Right atrium auricular region (tissue), 2 donors: ENCODE measurements at places on chromosomes 5 and 9. TPM values are rescaled to one million over a fixed set of nuclear protein-coding genes. Genes with fewer than 3 reads are reported as not detected.

TMEM215 gene
- total RNA-seq: not detected

DNA sequence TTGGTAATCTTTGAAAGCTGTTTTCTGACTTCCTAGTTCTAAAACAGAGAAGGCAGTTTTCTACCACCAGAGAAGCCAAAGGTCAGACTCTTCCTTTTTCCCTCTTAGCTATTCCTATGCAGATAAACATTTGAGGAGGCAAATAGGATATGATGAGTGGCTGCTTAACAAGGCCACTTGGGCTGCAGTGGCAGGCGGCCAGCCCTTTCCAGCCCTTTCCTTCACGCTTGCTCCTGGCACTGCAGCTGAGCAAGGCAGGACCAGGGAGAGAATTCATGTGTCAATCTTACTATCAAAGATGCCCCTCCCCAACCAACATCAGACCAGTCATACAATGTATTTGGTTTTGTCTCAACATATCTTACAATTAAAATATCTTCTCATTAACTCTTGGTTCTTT is 36.8 kb upstream of the RNF38 start:
- no peak for DNase-seq
- no peaks in the 10 kb centered on the region for H3K4me1 ChIP-seq
- no peak overlapping the region for H3K27ac ChIP-seq
- H3K27me3 ChIP-seq: no peaks in the 10 kb centered on the region
- no peak overlapping the region for H3K4me3 ChIP-seq

DNA sequence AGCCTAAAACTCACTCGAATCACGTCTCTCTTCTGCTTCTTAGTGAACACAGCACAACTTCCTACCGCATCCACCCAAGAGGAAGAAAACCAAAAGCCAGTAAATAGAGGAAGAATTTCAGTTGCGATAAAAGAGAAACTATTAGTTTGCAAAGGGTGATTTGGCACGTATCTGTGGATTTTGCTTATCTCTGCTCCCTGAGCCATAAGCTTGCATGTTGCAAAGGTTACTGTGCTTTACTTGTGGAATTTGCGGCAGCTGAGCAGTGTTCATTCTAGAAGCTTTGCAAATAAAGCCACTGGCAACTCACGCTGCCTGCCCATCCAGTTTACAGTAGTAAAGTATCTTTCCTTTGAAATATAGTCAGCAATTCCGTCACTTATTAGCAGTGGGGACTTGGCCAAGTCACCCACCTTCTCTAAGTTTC is 149.0 kb upstream of the PCA3 start:
- no peaks in the 10 kb centered on the region for H3K27me3 ChIP-seq
- DNase-seq: peak; percentile 50
- peaks cover 17% of the 10 kb centered on the region for H3K4me1 ChIP-seq

DNA sequence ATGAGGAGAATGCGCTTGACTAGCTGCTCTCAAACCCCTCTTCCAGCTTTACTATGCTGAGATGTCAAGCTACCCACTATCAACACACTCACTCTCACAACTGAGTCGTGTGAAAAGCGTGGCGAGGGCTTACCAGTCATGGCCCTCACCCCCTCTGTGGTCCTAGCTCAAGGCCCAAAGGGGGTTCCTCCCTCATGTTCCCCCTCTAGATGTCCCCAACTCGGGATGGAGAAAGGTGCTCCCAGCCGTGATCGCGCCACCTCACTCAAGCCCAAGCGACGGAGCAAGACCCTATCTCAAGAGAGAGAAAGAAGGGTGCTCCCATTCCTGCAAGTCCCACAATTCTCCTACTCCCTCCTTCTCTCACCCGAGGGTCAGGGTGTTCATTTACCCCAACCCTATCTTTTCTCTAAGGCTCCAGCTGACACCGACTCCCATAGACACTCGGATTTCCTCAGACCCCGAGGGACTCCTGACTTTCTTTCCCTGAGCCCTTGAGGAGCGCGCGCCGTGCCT is 559 bp downstream of the SLC38A9 start:
- no peak for DNase-seq
- no peaks in the 10 kb centered on the region for H3K4me1 ChIP-seq
- H3K36me3 ChIP-seq: no peaks in the 10 kb centered on the region
- peak overlapping the region; percentile 92 for H3K4me3 ChIP-seq

DNA sequence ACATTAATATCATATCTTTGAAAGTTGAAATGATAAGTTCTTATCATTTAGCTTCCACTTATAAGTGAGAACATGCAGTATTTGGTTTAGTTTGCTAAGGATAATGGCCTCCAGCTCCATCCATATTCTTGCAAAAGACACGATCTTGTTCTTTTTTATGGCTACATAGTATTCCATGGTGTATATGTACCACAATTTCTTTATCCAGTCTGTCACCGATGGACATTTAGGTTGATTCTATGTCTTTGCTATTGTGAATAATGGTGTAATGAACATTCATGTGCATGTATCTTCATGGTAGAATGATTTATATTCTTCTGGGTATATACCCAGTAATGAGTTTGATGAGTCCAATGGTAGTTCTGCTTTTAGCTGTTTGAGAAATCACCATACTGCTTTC is 135.0 kb upstream of the PRR16 start:
- no peak for DNase-seq
- no peaks in the 10 kb centered on the region for H3K27me3 ChIP-seq
- H3K27ac ChIP-seq: no peak overlapping the region
- H3K36me3 ChIP-seq: no peaks in the 10 kb centered on the region
- no peaks in the 10 kb centered on the region for H3K4me1 ChIP-seq

GRCh38 chr9:4079346-4079745 is 220.5 kb downstream of the GLIS3 start:
- H3K36me3 ChIP-seq: no peaks in the 10 kb centered on the region
- peaks cover 7% of the 10 kb centered on the region for H3K4me1 ChIP-seq
- DNase-seq: no peak
- H3K27ac ChIP-seq: no peak overlapping the region
- H3K27me3 ChIP-seq: no peaks in the 10 kb centered on the region
- no peak overlapping the region for H3K4me3 ChIP-seq
